Nasal cavity respiratory epithelium epithelial cell of viscerocranial mucosa (primary cell): ENCODE measurements at places on chromosomes 11 and 22. TPM values are rescaled to one million over a fixed set of nuclear protein-coding genes. Genes with fewer than 3 reads are reported as not detected.

HBG2 gene
- not detected in 2 replicates for total RNA-seq

HSCB gene
- total RNA-seq, result 10.5 and 24.6 TPM in 2 replicates

CCDC89 gene
- total RNA-seq, result 0.14 TPM in 1 of 2 replicates, not detected in the other

DNAJB7 gene
- not detected in 2 replicates for total RNA-seq

TAF6L gene
- 19.1 and 21.2 TPM in 2 replicates for total RNA-seq

RRAS2 gene
- 136 and 236 TPM in 2 replicates for total RNA-seq

GAS2 gene
- total RNA-seq, result 1.0 and 1.4 TPM in 2 replicates

COMMD9 gene
- 8.5 and 24.8 TPM in 2 replicates for total RNA-seq

ENTHD1 gene
- not detected in 2 replicates for total RNA-seq

BACE1-AS gene
- total RNA-seq, result 1.0 and 4.1 TPM in 2 replicates

CNTF gene
- 1.4 and 2.4 TPM in 2 replicates for total RNA-seq

FAM83F gene
- total RNA-seq, result 32.8 and 40.9 TPM in 2 replicates

LRRC56 gene
- total RNA-seq, result 0.34 and 1.4 TPM in 2 replicates

PLEKHB1 gene
- 0.21 TPM in 1 of 2 replicates, not detected in the other for total RNA-seq

SNRPD3 gene
- 165 and 200 TPM in 2 replicates for total RNA-seq

BLID gene
- total RNA-seq, result 0.85 TPM in 1 of 2 replicates, not detected in the other

SERPIND1 gene
- not detected in 2 replicates for total RNA-seq

OR56A1 gene
- not detected in 2 replicates for total RNA-seq

NLRP14 gene
- under 0.01 and 0.07 TPM in 2 replicates for total RNA-seq

CDC45 gene
- 0.21 and 0.68 TPM in 2 replicates for total RNA-seq

P4HA3 gene
- 0.21 TPM in 1 of 2 replicates, not detected in the other for total RNA-seq

OR5P2 gene
- total RNA-seq, result under 0.01 and 3.0 TPM in 2 replicates

KIRREL3 gene
- total RNA-seq, result not detected in 2 replicates

IGLL5 gene
- not detected in 2 replicates for total RNA-seq

YPEL1 gene
- total RNA-seq, result under 0.01 and 0.21 TPM in 2 replicates

SRPRA gene
- 107 and 108 TPM in 2 replicates for total RNA-seq

MUC2 gene
- under 0.01 TPM in 1 of 2 replicates, not detected in the other for total RNA-seq

KRTAP5-10 gene
- not detected in 2 replicates for total RNA-seq

OR2AT4 gene
- total RNA-seq, result not detected in 2 replicates

TRIM49 gene
- total RNA-seq, result not detected in 2 replicates

HBB gene
- not detected in 2 replicates for total RNA-seq

KCNE3 gene
- 0.43 TPM in 1 of 2 replicates, not detected in the other for total RNA-seq

OR51B5 gene
- not detected in 2 replicates for total RNA-seq

ST13 gene
- total RNA-seq, result 190 and 314 TPM in 2 replicates

MAJIN gene
- total RNA-seq, result not detected in 2 replicates

DBX1 gene
- not detected in 2 replicates for total RNA-seq

UPK3A gene
- total RNA-seq, result not detected in 2 replicates

CAPN1 gene
- total RNA-seq, result 130 and 324 TPM in 2 replicates

KCNJ11 gene
- 0.36 and 1.0 TPM in 2 replicates for total RNA-seq

SLC17A6 gene
- under 0.01 TPM in 1 of 2 replicates, not detected in the other for total RNA-seq

MGAT3 gene
- 0.50 TPM in 1 of 2 replicates, not detected in the other for total RNA-seq

SCARF2 gene
- 0.57 and 0.68 TPM in 2 replicates for total RNA-seq

KDM4D gene
- 0.78 and 1.0 TPM in 2 replicates for total RNA-seq

C11orf87 gene
- total RNA-seq, result under 0.01 TPM in 1 of 2 replicates, not detected in the other

CALCA gene
- not detected in 2 replicates for total RNA-seq

ANO1 gene
- total RNA-seq, result 9.6 and 38.4 TPM in 2 replicates

BIRC3 gene
- total RNA-seq, result 3.1 and 9.0 TPM in 2 replicates

BTBD18 gene
- not detected in 2 replicates for total RNA-seq

CELSR1 gene
- 52.3 and 303 TPM in 2 replicates for total RNA-seq

DDI1 gene
- not detected in 2 replicates for total RNA-seq

CHST1 gene
- 0.14 and 1.7 TPM in 2 replicates for total RNA-seq

CDON gene
- total RNA-seq, result 2.1 and 5.3 TPM in 2 replicates

CCDC117 gene
- 11.6 and 14.5 TPM in 2 replicates for total RNA-seq

SMIM38 gene
- 0.21 and 0.68 TPM in 2 replicates for total RNA-seq

RAB30 gene
- total RNA-seq, result 4.1 and 7.9 TPM in 2 replicates

APOL3 gene
- total RNA-seq, result 2.8 TPM in 1 of 2 replicates, not detected in the other
